Activated CD4-positive, alpha-beta T cell treated with anti-CD3 and anti-CD28 coated beads, Interleukin-2, amount 50 U/mL, for 48 hours (primary cell): ENCODE measurements at places on chromosomes 7 and 10.

DNA sequence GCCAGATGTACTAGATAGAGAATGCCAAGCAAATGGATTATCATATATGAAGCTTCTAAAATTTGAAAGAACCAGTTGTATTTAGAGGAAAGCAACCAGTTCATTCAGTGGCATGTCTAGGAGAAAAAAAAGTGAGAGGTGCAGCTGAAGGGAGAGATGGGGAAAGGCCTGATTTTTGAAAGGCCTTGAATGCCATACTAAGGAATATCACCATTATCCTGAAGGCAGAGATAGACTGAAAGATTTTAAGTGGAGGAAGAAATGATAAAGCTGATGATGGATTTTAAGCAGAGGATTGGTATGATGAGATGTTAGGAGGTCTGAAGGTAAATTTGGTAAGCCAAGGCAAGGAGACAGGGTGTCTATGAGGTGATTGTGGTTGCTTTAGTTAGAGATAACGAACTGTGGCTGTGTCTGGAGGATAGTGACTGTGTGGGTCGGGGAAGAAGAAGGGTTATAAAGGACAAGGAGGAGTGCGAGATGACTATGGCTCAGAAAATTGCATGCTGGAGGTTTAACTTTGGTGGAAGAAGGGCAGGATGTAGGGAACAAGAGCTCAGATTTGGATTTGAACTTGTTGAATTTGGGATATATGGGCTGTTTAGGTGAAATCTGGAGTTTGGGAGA is 330.8 kb downstream of the EXOC4 start:
- DNase-seq = no peak

DNA sequence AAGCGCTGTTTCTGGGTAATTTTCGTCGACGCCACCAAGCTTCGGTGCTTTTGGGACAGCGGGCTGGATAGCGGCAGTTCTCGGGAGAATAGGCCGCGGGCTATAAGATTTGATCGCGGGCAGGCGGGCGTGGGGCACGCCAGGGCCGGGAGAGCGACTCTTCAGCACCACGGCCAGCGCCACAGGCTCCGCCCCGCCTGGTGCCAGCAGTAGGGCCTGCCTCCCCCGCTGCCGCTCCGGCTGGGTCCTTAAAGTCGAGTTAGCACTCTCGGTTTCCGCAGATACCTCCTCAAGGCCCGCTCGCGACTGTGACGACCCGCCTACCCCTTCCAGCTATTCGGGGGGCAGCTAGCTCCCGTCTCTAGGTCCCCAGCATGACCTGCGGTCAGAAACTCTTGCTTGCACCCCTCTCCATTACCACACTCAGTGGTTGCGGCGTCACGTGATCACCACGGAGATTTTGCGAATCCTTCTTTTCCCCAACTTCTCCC is 9.4 kb downstream of the NXPH1 start:
- DNase-seq = peak; percentile 53

DNA sequence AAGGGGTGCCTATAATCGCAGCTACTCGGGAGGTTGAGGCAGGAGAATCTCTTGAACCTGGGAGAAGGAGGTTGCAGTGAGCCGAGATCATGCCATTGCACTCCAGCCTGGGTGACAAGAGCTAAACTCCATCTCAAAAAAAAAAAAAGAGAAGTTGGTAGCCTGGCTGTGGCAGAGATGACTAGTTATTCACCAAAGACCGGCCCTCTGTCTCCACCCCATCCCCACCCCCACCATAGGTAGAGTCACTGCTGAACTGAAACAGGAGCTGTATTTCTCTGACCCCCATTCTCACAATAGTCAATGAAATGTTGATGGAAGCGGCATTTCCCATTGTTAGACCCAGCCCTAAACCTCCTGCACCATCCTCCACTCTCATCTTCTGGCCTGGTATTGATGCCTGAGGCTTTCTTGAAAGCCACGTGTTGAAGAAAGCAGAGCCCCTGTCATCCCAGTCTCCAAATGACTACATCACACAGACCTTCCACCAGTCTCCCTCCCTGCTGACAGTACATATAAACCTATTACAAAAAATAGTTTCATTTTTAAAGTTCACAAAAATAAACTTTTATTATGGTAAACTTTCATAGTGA is 9.4 kb upstream of the PIK3CG start:
- DNase-seq = no peak

DNA sequence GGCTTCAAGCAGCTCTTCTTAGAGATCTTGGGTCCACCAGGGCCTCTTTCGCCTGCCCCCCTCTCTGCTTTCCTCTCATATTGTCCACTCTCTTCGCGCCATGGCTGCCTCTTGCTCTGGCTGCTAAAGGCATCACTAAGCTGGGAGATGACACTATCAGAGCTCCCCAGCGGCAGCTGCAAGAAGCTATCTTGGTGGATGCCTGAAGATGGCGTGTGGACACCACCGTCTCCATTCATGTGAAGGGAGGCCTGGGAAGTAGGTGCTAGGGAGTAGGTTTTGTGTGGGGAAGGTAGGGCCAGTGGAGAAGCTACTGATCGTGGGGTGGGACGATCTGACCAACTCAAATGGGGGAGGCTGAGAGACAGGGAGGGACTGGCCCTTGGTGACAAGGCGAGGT is 45.9 kb upstream of the PDLIM1 start:
- DNase-seq = no peak

DNA sequence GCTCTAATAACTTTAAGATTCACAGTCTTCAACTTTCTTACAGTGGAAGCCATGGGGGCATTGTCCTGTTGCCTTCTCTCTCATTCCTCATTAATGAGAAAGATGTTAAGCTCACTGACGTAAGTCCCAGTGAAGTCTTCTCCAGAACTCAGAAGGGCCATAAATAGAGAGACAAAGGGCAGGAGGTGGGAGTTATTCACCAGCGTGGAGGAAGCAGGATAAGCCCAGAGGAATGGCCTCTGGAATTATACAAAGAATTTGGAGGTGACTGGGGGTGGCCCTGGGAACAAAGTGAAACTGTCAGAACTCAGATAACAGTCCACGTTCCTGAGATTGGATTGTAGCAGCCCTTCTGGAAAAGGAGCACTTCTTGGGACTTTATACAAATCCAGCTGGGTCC is 52.4 kb downstream of the SORBS1 start:
- no peak for DNase-seq

DNA sequence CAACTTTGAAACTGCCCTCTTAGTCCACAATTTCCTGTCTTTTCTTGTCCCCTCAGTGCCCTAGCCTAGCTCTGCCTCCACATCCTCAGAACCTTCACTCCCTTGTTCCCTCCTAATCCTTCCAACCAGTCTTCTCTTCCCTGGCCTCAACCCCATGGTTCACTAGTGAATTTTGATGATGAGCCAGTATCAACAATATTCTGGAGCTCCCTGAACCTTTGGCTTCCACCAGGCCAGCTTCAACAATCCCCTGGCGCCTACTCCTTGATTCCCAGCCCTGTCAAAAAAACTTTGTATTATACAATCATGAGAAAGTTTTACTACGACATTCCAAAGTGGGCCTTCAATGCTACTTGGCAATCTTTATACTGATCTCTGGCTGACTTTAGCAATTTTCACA is 116.5 kb downstream of the LMBR1 start:
- no peak for DNase-seq

GRCh38 chr7:158809596-158809995 is 19.7 kb downstream of the ESYT2 start:
- DNase-seq = no peak
